ENCODE measurements at places on chromosomes 4 and X. TPM values are rescaled to one million over a fixed set of nuclear protein-coding genes. Genes with fewer than 3 reads are reported as not detected.
A peak's percentile ranks its signal among the peaks of the same experiment; 100 is the strongest.

ZNF674 gene
- 6.6 TPM for total RNA-seq

PAGE4 gene
- not detected for total RNA-seq

NRK gene
- 1.6 TPM for total RNA-seq

CSAG3 gene
- total RNA-seq = not detected

AMTN gene
- total RNA-seq = not detected

DDIT4L gene
- not detected for total RNA-seq

PNMA6F gene
- total RNA-seq = not detected

BST1 gene
- not detected for total RNA-seq

GRCh38 chr4:145680902-145681301 is 956 bp downstream of the C4orf51 start:
- DNase-seq = no peak

DNA sequence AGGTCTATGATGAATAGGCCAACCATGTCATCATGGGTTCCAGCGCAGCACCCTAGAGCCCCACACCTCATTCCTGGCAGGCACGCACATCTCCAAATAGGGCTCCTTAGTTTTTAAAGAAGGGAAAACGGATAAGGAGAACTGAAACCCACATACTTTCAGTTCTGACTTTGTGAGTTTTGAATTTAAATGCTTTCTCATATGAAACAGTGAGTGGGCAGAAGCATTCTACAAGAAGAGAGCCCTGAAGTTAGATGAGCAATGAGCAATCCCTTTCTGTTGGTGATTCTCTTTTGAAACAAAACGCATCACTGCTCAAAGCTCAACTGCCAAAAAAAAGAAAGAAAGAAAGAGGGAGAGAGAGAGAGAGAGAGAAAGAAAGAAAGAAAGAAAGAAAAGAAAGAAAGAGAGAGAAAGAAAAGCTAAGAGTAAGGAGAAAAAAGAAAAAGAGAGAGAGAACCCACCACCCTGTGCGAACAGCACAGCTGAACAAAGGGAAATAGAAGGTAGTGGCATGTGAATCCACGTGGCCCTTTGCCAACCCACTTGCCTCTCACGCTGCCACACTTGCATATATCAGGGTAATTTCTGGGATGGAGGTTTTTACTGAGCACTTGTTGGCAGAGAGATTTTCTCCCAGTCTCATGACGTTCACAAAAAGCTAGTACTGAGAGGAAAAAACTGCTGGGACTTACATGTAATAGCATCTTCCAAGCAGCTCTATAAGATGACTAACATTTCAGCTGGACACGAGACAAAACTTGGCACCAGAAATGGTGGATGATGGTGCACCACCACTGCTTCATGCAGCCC is 31.0 kb downstream of the TMSB4X start:
- DNase-seq = no peak

DNA sequence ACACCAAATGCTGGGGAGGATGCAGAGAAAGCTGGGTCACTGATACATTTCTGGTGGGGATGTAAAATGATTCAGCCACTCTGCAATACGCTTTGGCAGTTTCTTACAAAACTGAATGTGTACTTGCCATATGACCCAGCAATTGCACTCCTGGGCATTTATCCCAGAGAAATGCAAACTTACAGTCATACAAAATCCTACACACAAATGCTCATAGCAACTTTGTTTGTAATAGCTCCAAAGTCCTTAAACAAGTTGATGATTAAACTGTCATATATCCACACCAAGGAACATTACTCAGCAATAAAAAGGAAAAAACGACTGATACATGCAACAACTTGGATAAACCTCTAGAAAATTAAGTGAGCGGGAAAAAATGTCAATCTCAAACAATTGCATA is 12.3 kb downstream of the MID1 start:
- DNase-seq = peak; percentile 15

GRCh38 chr4:13844740-13845139 is 217.2 kb upstream of the BOD1L1 start:
- no peak for DNase-seq

DNA sequence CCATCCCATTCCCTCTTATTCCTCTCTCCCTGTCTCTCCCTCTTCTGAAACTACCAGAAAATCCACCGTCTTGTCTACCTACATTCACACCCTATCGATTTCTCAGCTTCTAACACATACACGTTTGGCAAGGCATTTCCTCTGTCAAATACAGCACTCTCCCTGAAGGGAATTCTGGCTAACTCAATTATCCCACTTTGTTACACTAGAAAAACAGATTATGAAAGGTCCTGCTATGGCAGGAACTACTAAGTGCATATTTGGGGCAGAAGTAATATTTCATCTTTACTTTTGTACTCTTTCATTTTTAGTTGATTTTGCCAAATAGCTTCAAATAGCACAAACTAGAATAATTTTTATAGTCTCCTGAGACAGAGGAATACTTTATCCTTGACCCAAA is 46.6 kb upstream of the KLHL8 start:
- DNase-seq = no peak

DNA sequence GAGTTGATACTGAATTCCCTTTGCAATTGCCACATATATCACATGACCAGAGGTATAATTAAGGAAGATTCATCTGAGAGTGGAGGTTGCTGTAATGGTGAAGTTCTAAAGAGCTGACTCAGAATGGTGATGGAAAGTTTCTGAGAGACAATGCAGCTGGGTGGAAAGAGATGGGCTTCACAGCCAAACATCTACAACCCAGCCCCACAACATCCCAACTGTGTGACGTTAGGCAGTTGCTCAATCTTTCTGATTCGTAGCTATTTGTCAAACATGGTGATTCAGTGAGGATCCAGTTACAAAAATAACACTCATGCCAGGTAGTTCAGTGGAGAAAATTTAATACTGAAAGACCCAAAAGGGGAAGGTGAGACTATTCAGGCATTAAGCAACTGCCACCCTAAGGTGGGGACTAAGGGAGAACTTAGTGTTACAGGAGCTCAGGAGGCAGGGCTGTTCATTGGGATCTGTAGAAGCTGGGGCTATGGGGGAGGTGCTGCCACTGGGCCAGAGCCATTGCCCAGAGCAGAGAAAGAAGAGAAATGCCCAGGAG is 6.9 kb upstream of the AFF1 start:
- DNase-seq = peak; percentile 21

GRCh38 chr4:94406668-94407437 is 44.9 kb upstream of the PDLIM5 start:
- peak; percentile 74 for DNase-seq

DNA sequence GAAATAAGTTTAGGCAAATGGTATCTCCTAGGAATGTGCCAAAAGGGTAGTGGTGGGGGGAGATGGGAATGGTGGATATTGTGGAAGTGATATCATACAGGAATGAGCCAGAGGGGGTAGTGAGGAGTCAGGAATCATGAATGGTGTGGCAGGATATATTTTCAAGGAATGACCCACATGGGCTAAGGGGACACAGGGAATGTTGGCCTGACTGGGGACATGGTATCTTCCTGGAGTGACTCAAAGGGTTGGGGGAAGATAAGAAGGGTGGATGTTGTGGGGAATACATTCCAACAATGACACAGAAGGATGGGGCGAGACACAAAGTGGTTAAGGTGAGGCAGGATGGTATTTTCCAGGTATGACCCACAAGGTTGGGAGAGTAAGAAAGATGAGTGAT is 60.6 kb downstream of the MAOA start:
- DNase-seq = no peak

- no peak for DNase-seq
Observed at GRCh38 chrX:84729809-84730208, 227.6 kb upstream of the HDX start.

DNA sequence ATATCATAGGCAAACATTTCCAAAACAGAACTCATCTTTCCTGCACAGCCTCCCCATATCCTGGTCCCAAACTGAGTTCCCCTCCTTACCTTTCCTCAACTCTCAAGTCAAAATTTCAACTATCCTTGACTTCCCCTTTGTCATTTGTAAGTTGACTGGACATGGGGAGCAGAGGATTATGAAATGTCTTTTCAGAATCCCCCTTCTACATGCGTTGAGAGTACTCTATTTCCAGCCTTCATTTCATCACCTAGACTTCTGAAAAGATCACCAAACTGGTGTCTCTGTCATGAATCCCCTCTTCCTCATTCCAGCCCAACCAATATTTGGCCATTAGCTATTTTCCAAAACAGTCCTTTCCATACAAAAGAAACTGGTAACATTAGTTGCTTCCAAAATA is 95.2 kb downstream of the SYNPO2 start:
- no peak for DNase-seq

- DNase-seq = no peak
Observed at GRCh38 chr4:150515135-150515534, 66.8 kb upstream of the MAB21L2 start.

GRCh38 chrX:71169586-71169985 is 24.9 kb downstream of the NLGN3 start:
- DNase-seq = no peak

Data from transverse colon (tissue), 4 donors.